ENCODE measurements at places on chromosomes 2 and 18.

GRCh38 chr2:123101434-123101833 lies 923.7 kb upstream of the CNTNAP5 start:
- no peak for DNase-seq

DNA sequence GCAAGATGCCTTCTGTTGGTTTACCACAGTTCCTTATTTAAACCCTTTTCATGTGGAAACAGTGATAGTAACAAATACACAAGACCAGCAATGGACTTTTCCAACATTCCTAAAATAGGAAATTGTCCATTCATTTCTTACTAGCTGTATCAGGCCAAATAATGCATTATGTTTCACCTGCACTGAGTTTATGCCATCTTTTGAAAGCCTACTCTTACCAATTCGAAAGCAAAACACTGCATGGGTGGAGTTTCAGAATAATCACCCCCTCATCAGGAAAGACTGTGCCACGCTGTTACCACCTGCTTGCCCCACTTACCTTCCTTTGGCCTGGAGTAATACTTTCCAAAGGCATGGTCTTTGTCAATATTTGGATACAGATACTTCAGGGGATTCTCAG lies 37.5 kb downstream of the STAT1 start:
- DNase-seq = no peak

- DNase-seq = no peak
Observed at GRCh38 chr2:15932394-15933183, 7.8 kb upstream of the MYCN start.

DNA sequence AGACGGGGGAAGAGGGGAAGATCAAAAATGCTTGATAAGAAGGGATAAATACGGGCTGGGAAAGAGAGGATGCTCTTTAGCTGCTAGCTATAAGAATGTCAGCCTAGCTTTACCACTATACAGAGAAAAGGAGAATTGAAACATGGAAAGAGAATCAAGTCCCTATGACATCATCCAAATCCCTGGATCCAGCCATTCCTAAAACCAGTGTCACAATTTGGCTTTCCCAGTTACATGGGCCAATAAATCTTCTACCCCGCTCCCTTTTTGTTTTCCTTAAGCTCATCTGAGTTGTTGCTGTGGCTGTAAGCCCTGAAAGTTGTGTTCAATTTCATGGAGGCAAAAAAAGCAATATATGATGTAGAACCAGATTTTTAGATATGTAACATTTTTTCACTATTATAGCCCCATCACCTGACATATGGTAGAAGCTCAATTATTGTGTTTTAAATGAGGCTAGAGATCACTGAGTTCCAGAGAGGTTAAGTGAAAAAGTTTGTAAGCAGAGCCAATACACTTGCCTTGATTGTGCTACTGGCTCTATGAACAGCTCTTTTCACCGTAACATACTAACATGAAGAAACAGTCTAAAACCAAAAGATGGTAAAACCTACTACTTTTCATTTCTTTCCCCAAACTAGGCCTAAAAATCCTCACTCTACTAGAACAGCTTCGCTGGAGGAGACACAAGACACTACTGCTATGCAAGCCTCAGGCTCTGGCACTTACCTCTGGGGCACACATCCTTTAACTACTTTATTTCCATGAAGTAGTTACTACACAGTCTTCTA lies 4.3 kb downstream of the HNRNPLL start:
- DNase-seq = no peak

DNA sequence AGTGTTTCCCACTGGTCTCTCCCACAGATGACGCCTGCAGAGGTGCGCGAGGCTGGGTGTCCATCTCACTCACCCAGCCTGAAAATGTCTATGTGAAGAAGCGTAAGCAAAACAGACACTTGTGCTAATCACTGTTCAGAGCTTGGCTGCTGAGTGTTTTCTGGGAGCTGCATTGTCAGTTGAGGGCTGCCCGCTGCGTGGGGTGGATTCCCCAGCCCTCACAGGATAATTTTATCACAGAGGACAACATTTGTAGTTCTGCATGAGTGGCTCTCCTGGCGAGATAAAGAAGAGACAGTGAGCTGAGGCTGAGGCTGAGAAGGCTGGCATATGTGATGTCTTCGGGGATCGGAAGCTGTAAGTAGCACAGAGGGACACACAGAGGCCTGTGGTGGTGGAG lies 16.2 kb upstream of the CAPN13 start:
- no peak for DNase-seq

GRCh38 chr2:110858135-110858725 lies 125.9 kb downstream of the ACOXL start:
- peak; percentile 59 for DNase-seq

DNA sequence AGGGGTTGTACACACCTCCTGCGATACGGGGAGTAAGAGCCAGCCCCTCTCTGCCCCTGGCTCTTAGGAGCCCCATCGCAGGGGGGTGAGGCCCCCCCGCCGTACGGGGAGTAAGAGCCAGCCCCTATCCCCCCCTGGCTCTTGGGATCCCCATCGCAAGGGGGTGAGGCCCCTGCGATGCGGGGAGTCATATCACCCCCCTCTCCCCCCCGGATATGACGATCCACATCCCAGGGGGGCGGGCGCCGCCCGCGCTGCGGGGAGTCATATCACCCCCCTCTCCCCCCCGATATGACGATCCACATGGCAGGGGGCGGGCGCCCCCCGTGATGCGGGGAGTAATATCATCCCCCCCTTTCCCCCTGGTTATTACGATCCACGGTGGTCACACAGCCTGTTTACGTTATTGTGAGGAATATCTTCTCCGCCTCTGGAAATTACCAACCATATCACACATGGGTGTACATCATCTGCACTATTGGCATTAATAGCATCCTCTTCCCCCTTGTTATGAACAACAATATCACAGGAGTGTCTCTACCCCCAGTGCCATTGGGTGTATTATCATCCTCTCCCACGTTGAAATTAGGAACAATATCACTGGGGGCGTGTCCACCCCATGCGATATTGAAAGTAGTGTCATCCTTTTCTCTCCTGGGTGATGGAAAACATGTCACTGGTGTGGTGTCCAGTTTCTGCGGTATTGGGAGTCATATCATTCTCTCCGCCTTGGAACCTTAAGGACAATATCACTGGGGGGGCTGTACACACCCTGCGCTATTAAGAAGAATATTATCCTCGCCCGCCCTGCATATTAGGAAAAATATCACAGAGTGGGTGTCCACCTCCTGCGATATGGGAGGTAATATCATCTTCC lies 24.7 kb upstream of the NAGK start:
- DNase-seq = no peak

DNA sequence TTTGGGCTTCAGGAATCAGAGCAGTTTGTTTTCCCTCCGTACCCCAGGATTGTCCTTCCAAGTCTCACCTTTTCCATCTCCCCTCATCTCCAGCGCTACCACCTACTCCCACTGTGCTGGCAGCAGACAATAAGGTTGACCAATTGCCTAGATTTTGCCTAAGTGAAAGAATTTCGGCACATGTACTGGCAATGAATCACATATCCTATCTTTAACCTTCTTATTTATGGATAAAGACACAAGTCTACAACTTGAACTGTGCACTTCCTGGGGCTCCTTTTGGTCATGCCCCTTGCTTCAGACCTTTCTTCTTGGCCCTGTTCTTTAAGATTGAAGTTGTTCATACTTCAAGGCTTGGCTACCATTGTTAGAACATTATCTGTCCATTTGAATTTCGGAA lies 71.4 kb downstream of the KCMF1 start:
- no peak for DNase-seq

DNA sequence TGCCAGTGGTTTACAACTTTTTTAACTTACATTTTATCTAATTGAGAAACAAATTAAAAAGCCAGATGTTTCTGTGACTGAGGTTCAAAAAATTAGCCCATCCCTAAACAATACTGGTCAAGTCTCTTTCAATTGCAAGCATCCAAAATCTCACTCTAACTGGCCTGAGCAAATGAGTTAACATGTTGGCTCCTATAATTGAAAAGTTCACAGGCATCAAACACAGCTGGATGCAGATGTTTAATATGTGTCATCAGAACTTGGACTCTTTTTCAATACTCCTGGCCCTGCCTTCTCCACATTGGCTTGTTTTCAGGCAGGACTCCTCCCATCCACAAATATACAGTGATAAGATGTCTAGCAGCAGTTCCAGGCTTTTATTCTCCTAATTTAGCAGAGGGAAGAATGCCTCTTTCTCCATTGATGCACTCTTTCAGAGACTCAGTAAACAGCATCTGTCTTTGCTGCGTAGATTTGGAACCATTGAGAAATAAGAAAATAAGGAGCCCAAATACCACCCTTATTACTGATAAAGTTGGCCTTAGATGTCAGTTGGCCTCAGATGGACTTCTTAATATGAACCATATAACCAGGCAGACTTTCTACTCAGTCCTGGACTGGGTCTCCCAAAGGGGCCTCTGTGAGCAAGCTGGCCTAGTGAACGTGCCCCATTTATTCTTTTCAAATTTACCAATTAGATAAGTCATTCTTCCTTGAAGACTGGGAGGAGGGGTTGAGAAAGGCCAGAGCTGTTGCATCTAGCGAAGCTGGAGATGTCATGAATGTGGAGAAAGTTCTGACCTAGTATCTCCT lies 30.4 kb upstream of the FN1 start:
- no peak for DNase-seq

DNA sequence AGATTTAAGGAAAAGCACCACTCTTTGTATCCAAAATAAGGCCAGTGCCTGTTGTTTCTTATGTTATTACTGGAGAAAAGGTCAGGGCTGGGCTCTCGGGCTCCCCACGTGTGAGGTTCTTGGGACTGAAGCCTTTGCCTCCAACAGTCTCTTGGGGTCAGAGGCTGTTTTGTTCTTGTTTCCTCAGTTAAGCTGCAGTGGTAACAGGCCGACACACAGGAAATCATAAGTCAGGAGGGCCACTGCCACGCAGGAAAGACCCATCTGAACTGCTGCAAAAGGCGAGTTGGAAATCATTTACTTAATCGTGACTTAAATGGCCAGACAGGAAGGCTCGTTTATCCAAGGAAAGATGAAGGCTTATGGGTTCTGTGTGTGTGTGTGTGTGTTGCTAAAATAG lies 30.3 kb upstream of the IL37 start:
- DNase-seq = no peak

DNA sequence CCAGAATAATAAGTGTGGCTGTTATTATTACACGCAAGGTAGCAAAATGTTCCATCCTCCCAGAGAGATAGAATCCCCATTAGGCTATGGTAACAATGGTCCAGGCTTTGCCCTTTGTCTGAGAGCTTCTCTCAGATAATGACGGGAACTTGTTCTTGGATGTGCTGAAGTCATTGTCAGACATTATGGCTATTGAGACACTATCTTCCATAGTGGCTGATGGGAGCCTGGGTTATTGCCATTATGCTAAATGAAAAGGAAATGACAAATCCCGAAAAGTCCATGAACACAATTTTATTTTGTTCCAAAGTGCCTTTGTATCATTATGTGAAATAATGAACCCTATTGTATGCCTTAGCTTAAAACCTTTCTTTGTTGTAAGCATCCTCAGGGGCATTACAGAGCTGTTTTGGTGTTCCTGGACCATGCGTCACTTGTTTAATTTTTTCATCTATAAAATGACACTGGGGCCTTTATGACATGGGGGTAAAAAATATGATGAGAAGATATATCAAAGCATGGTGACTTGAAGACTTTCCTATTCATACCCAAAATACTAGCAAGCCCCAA lies 218.5 kb downstream of the KCNS3 start:
- no peak for DNase-seq

GRCh38 chr18:36158266-36158867 lies 28.7 kb downstream of the ELP2 start:
- DNase-seq = no peak

GRCh38 chr2:11754700-11755015 lies 8.2 kb downstream of the LPIN1 start:
- DNase-seq = no peak

DNA sequence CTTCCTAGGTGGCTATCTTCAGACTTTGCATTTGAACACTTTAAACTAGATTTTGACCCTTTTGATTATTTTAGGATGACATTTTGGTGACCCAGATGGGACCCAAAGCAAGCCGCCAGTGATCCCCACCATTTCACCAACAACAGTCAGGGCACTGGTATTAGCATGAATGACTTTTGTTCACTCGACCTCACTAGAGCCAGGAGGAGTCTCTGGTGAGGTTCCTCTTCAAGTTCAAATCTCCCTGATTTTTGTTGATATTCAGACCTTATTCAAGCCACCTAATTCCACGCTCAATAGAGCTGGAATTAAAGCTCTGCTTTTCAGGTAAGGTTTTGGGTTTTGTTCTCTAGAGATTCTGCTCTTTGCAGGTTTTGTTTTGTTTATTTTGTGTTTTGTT lies 202.3 kb downstream of the MREG start:
- no peak for DNase-seq

GRCh38 chr18:57234346-57234745 lies 87.5 kb downstream of the BOD1L2 start:
- no peak for DNase-seq

GRCh38 chr2:10467401-10467800 lies 19.3 kb upstream of the ODC1 start:
- DNase-seq = no peak

DNA sequence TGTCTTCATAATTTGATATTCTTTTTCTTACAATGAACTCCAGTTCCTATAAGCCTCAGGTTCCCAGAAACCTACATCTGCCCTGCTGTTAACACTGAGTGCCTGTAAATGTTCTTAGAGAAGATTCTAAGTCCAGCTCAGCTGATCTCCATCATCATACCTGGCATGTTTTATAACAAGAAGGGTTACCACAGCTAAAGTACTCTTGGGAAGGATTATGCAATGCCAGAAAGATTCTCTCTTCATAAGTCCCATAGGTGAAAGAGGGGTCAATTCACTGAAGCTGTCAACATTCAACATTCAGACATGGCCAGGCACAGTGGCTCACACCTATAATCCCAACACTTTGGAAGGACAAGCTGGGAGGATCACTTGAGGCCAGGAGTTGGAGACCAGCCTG lies 31.3 kb upstream of the PTPN4 start:
- DNase-seq = no peak

GRCh38 chr2:195322324-195322723 lies 334.7 kb upstream of the SLC39A10 start:
- no peak for DNase-seq

GRCh38 chr18:2960983-2961696 lies 51.8 kb downstream of the LPIN2 start:
- DNase-seq = no peak

DNA sequence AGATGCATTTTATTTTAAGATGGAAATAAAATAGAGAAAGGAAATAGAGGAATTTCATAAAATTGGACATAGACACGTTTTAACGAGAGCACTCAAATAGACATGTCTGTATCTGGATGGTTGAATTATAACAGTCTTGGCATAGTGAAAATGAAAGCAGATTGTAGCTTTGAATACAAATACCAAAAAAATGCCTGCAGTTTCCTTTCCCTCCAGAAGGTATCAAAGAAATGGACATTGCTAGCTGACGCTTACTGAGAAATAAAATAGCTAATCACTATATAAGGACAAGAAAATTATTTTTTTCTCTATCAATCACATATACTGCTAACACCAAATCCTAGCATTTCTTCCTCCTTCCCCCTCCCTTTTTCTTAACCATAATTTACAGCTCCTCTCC lies 11.4 kb upstream of the MAPRE2 start:
- DNase-seq = no peak

Measured in stimulated activated CD4-positive, alpha-beta T cell treated with anti-CD3 and anti-CD28 coated beads, Interleukin-2, amount 100 ng/mL, for 24 hours (primary cell).